H9 (cell line): ENCODE measurements at places on chromosomes 16 and 17. TPM values are rescaled to one million over a fixed set of nuclear protein-coding genes. Genes with fewer than 3 reads are reported as not detected.
A peak's percentile ranks its signal among the peaks of the same experiment; 100 is the strongest.

The EFCAB5 gene
- total RNA-seq: not detected in 2 replicates

DNA sequence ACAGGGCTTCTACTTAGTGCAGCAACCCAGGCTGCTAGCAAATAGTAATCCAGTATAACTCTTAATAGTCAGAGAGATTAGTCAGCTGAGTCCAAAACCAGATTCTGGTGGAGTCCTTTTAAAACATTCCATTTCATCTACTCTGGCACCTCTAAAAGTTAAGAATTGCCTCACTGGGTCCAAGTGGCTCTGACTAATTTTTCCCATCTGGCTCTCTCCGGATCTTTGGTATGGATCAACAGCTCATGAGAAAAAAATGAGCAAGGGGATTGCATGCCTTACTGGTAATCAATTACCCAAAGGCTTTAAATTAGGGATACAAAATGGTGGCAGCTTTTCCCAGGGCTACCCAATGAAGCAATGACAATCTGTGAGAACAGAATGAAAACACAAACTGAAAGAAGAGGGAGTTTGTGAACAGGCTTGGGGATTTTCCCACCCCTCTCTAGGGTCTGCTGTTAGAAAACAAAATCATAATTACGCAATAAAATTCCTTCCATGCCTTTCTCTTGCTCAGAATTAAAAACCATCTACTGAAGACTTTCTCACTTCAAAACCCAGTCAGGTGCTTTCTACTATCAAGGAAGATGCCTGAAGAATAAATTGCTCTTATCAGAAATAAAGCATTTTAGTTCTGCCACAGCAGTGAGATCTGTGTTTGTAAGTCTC, 84.6 kb upstream of the PMFBP1 start:
- no peak for DNase-seq

GRCh38 chr16:12499032-12499745, 304.5 kb downstream of the CPPED1 start:
- DNase-seq: no peak

The SPNS3 gene
- not detected in 2 replicates for total RNA-seq

- DNase-seq: no peak
Measured at GRCh38 chr16:15833541-15833940, 23.3 kb downstream of the MYH11 start.

DNA sequence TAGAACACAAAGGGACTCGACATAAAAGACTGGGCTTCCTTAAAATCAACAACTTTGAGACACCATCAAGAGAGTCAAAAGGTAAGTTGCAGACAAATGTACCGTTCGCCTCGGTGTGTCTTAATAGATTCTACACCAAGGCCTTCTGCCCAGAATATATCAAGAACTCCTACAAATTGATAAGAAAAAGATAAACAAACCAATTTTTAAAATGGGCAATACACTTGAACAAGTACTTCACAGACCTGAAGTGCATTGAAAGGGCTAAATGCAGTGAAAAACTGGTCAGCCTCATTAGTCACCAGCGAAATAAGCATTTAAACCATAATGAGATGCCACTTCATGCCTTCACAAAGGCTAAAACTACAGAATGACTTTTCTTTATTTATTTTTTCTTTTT, 20.4 kb upstream of the BAHCC1 start:
- no peak for DNase-seq

- DNase-seq: no peak
Measured at GRCh38 chr16:4370570-4371356, 885 bp upstream of the VASN start.

DNA sequence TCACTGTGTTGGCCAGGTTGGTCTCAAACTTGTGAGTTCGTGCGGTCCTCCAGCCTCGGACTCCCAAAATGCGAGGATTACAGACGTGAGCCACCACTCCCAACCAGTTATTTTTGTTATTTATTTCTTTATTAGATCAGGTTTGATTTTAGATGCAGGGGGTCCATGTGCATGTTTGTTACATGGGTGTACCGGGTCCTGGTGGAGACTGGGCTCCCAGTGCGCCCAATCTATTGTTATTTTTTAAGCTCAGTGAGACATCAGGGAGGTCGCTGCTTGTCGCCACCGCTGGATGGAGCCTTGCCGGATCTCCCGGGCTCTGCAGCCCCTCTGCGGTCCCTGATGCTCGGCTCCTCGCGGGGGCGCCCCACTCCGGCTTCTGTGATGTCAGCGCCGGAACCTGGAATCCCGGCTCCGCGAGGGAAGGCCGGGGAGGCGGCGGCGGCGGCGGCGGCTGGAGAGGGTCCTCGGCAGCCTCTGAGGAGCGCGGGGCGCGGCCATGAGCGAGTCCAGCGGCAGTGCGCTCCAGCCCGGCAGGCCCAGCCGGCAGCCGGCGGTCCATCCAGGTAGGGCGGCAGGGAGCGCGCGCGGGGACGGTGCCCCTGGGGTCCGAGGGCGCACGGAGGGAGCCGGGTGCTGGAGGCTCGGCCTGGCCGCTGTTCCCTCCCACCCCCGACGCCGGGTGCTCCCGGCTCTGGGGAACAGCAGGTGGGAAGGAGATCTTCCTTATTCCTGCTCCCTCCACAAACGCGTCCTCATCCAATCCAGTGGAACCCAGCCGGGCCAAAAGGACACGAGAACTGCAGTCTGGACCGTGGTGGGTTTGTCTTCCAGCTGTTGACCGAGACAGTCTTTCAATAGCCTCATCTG, at the start of gene TMC7:
TSS of gene TMC7 (plus strand) at position 370 of the 870 bp plus-strand sequence. CDS start at position 500, 130 bp downstream.
- peak; percentile 94 for DNase-seq

- no peak for DNase-seq
Measured at GRCh38 chr16:85162478-85163277, 50.4 kb upstream of the CIBAR2 start.

The SHCBP1 gene
- 16.6 and 17.2 TPM in 2 replicates for total RNA-seq
